ENCODE measurements at places on chromosomes 4 and X.

- DNase-seq, result no peak
These were observed 323.6 kb upstream of the DIPK2B start for GRCh38 chrX:45524296-45524695.

DNA sequence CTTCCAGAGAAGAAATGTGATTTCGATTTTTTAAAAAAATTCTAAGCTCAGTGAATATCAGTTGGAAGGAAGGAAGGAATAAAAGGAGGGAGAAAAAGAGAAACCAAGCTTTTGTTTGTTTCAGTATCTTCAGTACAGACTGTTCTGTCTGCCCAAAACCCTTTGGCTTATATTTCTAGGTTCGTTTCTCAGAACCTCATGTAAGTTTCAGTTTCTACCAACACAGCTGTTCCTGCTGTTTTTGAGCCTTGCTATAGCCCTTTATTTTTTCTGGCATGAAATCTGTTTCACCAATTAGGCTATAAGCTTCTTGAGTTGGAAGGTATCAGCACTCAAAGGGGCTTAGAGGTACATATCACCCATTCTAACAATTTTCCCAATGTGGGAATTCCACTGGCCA, 157.9 kb downstream of the GBA3 start:
- DNase-seq, result no peak

- no peak for DNase-seq
These were observed 71.6 kb upstream of the SH3RF1 start for GRCh38 chr4:169342159-169342860.

GRCh38 chr4:6275351-6275750, 5.7 kb downstream of the WFS1 start:
- DNase-seq, result no peak

GRCh38 chrX:84717343-84717742, 215.1 kb upstream of the HDX start:
- no peak for DNase-seq

GRCh38 chr4:132063829-132064228, 1085.3 kb upstream of the PCDH10 start:
- DNase-seq, result no peak

DNA sequence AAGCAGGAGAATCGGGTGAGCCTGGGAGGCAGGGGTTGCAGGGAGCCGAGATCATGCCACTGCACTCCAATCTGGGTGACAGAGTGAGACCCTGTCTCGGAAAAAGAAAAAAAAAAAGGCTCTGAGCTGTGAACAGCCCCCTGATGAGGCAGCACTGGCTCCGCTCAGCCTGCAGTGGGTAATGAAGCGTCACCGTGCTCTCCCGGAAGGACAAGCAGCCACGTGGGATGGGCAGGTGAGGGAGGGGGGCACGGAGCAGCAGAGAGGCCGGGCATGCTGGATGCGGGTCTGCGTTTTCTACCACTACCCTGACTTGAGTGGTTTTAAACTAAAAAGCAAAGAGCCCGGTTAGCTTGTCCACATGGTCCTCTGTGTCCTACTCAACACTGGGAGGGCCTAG, 15.5 kb downstream of the TACC3 start:
- DNase-seq, result no peak

GRCh38 chrX:21153503-21153902, 220.7 kb upstream of the CNKSR2 start:
- no peak for DNase-seq

DNA sequence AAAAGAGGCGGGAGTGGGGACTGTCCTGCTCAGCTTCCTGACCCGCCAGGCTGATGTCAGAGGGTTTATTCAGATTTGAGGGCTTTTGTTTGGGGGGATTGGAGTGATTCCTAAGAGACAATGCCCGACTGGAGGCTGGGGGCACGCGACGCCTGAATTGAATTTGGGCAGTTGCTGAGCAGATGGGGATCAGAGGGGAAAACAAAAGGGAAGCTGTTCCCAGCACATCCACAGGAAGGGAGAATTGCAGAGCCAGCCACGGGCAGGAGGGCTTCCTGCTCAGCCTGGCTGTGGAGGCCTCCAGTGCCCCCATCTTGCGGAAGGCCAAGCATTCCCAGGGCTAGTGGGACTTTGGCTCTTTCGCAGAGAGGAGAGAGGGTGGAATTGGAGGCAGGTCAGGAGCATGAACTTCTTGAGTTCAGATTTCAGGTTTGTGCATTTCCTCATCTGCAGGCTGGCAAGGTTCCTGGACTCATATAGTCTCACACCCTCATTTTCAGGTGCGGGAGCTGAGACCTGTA, 162.8 kb downstream of the NHS start:
- no peak for DNase-seq

DNA sequence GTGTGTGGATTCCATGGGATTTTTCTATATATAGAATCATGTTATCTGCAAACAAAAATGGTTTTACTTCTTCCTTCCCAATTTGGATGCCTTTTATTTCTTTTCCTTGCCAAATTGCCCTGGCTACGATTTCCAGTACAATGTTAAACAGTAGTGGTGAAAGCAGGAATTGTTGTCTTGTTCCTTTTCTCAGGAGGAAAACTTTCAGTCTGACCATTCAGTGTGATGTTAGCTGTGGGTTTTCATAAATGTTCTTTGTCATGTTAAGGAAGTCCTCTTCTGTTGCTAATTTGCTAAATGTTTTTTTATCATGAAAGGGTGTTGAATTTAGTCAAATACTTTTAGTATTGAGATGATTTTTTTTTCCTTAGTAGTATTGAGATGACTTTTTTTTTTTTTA, 10.9 kb downstream of the SAP30 start:
- no peak for DNase-seq

DNA sequence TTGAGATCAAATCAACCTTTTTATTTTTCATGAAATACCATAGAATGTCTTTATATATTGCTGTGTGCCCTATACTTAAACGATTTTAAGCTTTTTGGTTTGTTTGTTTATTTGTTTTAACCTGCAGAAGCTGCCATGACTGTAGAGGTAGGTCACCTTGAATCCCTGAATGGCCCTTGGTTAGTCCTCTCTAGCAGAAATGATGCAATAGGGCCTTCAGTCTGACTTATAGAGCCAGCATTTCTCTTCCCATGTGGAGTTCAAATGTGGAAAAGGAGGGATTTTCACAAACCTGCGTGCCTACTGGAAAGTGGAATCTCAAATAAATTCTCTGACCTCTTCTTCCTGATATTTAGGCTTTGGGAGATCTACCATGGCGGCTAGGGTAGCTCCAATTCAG, 327.9 kb downstream of the MAPK10 start:
- DNase-seq, result no peak

GRCh38 chrX:8726031-8726652, 5.8 kb downstream of the ANOS1 start:
- DNase-seq, result no peak

DNA sequence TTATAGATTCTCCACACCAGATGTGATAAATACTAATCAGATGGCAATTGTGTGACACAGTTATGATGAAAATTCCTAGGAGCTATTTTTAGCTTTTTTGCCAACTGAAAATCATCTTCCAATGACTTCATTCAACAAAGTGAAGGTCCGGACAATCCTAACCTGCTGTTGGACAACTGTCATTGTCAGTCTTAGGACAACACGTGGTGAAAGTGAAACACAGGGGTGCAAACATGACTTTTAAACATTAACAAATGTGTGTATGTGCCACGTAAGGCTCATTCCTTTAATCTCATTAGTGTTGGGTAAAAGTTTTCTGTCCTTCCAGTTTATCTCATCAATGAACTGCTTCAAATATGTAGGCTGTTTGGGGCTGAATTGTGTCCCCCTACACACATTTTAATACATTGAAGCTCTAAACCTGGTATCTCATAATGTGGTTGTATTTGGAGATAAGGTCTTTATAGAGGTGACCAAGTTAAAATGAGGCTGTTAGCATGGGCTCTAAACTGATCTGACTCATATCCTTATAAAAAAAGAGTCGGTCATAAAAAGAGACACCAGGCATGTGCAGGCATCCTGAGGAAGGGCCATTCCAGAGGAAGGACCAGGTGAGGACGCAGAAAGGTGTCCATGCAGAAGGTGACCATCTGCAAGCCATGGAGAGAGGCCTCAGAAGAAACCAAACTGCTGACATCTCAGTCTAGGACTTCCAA, 41.2 kb upstream of the SMAD1 start:
- DNase-seq, result no peak

DNA sequence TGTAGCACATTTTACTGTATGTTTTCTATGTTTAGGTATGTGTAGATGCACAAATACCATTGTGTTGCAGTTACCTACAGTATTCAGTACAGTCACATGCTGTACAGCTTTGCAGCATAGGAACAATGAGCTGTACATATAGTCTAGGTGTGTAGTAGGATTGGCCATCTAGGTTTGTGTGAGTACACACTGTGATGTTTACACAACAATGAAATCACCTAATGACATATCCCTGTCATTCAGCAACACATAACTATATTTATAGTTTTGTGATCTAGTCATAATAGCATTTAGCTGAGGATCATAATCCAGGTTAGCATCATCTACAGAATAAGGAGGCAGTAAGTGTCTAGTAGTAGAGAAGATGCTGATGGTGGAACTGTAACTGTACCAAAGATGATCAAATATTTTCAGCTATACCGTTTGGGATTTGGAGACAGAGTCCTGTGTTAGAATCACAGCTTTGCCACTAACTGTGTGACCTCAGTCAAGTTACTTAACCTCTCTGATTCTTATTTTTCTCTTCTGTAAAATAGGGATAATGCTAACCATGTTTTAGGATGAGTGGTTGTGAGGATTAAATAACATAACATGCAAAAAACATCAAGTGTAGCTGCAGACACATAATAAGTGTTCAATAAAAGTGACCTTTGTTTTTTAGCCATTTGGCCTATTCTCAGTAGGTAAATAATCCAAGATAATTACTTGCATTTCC, 73.3 kb downstream of the LIMCH1 start:
- no peak for DNase-seq

GRCh38 chrX:50751091-50751490, 62.9 kb downstream of the SHROOM4 start:
- no peak for DNase-seq

GRCh38 chr4:112330921-112331320, 33.8 kb downstream of the ALPK1 start:
- no peak for DNase-seq

- no peak for DNase-seq
These were observed 146.4 kb upstream of the DIAPH2 start for GRCh38 chrX:96538104-96538725.

DNA sequence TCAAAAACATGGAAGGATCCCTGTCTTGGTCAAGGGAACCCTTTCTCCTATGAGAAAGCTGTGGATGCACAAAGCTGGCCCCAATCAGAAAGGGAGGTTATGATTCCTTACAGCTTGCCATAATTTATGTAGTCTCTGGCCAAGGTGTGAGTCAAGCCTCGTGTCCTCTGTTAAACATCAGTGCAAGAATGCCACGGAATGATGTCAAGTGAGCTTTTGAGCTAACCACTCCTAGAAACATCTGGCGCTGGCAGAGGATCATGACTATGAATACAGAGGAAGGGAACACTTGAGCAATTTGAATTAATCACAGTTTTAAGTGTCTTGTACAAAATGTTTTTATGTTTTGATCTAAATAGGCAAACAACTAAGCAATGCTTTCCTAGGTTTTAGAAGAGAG, 51.5 kb upstream of the RAP2C start:
- no peak for DNase-seq

DNA sequence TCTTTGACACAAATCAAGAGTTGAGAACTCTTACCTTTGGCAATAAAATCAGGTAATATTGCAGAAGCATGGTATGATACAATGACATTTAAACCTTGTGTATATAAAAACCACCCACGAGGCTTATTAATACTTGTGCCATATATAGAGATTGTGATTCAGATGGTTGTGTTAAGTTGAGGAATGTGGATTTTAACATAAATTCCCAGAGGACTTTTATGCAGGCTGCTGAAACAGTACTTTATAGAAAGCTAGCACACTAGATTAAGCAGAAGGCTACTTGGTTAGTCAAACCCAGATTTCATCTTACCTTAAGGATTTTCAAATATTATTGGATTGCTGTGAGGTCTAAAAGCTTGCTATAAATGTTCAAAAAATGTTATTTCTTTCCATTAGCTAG, 325.7 kb upstream of the PCDH10 start:
- no peak for DNase-seq

DNA sequence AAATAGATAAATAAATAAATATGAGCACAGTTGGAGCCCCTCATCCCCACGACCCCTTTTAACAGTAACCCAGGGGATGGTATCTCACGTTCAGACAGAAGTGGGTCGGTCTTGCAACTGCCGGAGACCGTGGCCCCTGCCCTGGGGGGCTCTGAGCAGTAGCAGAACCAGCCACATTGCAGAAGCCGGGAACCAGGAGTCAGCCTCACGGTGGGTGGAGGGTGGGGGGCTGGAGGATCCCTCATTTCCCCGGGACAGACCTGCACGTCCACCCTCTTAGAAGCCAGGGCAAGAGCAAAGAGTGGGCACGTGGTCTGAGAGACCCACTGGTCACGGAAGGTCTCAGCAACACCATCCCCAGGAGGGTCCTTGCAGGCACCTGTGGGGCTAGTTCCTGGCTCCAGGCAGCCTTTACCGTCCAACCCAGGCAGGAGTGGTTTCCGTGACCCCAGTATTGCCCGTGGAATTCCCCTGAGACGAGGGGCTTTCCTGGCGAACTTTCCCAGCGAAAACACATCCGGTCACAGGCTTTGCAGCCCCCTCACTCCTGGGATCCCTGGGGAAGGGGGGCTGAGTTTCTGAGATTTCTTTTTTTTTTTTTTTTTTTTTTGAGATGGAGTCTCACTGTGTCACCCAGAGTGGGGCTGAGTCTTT, 8.8 kb upstream of the IL3RA start:
- DNase-seq, result no peak

GRCh38 chr4:6716958-6717655, 1.1 kb downstream of the BLOC1S4 start:
- DNase-seq, result no peak

DNA sequence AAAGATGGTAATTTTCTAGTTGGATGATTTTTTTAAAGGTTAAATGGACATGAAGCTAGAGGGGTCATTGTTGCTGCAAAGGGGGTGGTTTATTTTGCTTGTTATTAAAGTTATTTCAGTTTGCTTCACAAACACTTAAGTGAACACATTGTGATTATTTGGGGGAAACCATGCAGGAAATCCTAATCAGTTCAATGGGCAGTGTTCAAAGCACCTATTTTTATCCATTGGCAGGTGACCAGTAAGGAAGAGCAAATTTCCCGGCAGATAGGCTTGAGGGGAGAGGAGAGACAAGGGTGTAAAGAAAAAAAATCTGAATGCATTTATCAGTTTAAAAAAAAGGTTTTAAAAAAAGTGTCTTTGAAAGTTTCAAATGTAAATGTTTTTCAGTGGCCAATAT, 17.6 kb downstream of the GPR174 start:
- no peak for DNase-seq

- no peak for DNase-seq
These were observed 14.2 kb upstream of the IL3RA start for GRCh38 chrX:1322393-1322792.

GRCh38 chr4:26094076-26094475, 180.1 kb downstream of the SMIM20 start:
- DNase-seq, result no peak

Data from activated CD8-positive, alpha-beta memory T cell treated with anti-CD3 and anti-CD28 coated beads, Interleukin-2, amount 50 U/mL, for 4 hours (primary cell).